ENCODE measurements at places on chromosomes 13 and 19.
A peak's percentile ranks its signal among the peaks of the same experiment; 100 is the strongest.

DNA sequence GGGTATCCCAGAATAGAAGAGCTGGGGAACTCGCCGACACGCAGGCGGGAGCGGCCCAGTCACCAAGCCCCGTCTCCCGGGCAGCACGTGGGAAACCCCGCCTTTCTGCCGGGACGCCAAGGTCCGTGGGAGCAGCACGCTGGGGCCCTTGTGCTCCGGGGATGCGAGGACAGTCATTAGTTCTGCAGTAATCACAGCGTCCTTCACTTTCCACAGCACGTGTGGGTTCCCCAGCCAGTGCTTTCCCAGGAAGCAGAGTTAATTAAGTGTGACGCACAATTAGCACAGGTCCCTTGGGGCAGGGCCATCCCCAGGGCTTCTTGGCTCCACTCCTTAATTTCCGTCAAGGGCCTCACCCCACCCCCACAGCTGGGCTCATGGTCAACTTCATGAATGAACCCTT lies 64.3 kb upstream of the C13orf46 start:
- DNase-seq, result no peak

DNA sequence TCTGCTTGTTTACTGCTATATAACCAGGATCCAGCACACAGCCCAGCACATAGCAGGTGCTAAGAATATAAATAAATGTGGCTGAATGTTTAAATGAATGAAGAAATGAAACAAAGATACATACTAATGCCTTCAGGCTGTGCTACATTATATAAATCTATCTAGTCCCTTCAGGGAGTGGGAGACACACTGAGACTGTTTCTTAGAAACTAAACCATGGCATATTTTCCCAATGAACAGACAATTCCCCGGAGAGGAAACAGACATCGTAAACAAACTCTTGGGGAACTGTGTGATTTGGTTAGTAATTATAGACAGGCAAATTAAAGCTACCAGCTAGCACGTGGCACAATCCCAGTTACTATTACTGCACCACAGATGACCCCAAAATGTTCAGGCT lies 9.7 kb upstream of the FEM1A start:
- no peak for DNase-seq

DNA sequence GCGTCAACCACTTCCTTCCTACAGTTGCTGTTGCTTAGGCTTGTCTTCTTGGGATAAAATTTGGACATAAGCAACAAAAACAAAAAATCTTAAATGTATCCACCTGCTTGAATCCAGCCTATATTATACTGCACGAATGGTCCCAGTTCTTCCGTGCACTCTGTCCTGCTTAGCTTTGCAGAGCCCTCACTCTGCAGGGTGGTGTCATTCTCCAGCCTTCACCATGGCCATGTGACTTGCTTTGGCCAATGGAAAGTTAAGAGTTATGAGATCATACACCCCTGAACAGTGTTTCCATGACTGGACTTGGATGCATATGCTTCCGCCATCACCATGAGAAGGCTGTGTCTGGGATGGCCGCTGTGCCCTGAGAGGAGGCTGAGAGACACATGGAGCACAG lies 27.4 kb upstream of the SACS start:
- DNase-seq, result no peak

GRCh38 chr19:44807162-44807561 lies 1.7 kb upstream of the BCAM start:
- no peak for DNase-seq

GRCh38 chr19:1867349-1867724 lies 4.0 kb upstream of the KLF16 start:
- no peak for DNase-seq

DNA sequence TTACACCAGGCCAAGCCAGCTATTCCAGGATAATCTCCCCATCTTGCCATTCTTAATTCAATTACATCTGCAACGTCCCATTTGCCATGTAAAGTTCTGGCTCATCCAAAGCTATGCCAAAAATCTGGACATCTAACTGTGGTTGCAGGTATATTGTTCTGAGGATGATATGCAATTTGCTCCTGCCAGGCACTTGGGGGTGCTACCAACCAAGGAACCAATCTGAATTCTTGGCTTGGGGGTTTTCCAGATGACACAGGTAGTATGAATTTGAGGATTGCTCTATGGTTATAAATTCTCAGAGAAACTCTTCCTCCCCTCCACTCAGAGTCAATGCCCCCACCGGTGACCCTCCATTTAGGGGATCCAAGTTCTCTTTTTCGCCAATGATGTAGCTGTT lies 33.0 kb downstream of the CRYL1 start:
- no peak for DNase-seq

- no peak for DNase-seq
Measured at GRCh38 chr13:24685314-24685713, 5.1 kb downstream of the ATP12A start.

DNA sequence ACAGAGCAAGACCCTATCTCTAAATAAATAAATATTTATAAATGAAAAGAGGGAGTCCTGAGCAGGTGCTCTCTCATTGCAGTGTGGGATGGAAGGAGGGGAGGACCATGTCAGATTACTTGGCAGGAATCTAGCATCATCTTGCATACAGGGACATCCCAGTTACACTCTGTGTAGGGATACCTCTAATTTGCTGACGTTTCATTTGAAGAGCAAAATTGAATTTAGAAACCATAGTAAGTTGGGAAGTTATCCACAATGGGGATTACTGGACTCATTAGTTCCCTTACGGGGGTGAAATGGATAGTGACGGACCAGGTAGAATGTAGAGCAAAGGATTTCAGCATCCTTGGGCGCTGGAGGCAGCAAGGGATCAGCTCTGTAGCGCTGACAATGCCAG lies 52.1 kb downstream of the ARHGEF18 start:
- DNase-seq, result no peak

DNA sequence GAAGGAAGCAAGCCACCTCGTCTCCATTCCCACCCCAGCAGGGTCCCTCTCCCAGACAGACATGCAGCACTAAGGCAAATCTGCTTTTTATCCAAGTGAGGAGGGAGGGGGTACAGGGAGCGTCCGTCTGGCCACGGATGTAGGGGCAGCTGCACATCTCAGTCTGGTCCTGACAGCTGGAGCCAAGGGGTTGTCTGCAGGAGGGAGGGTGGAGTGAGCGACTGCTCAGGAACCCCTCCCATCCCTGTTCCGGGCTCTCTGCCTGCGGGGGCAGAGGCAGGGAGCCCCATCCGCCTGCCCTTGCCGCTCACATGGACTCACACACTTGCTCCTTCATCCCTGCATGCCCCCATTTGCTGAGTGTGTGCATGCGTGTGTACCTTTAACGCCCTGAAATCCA lies 2.5 kb downstream of the TMEM190 start:
- no peak for DNase-seq

- no peak for DNase-seq
Measured at GRCh38 chr19:39001041-39001440, 25.5 kb upstream of the FBXO17 start.

DNA sequence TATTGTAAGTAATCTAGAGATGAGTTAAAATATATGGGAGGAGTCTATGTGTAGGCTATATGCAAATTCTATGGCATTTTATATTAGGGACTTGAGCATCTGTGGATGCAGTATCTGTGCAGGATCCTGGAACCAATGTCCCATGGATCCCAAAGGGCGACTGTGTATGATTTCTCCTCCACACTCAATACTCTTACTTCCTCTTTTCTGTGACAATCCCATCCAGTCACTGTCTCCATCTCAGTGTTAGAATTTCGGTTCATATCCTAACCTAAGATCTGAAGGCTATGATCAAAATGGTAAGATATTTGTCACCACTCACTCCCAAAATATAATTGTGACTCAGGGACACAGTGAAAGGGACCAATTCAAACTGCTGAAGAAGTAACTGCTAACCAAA lies 15.1 kb upstream of the ZNF599 start:
- DNase-seq, result no peak

DNA sequence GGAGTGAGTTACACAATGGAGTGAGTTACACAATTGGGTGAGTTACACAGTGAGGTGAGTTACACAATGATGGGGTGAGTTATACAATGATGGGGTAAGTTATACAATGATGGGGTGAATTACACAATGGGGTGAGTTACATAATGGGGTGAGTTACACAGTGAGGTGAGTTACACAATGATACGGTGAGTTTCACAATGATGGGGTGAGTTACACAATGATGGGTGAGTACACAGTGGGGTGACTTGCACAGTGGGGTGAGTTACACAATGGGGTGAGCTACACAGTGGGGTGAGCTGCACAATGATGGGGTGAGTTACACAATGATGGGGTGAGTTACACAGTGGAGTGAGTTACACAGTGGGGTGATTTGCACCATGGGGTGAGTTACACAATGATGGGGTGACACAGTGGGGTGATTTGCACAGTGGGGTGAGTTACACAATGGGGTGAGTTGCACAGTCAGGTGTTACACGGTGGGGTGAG lies 52.5 kb upstream of the GAS6 start:
- peak; percentile 75 for DNase-seq

DNA sequence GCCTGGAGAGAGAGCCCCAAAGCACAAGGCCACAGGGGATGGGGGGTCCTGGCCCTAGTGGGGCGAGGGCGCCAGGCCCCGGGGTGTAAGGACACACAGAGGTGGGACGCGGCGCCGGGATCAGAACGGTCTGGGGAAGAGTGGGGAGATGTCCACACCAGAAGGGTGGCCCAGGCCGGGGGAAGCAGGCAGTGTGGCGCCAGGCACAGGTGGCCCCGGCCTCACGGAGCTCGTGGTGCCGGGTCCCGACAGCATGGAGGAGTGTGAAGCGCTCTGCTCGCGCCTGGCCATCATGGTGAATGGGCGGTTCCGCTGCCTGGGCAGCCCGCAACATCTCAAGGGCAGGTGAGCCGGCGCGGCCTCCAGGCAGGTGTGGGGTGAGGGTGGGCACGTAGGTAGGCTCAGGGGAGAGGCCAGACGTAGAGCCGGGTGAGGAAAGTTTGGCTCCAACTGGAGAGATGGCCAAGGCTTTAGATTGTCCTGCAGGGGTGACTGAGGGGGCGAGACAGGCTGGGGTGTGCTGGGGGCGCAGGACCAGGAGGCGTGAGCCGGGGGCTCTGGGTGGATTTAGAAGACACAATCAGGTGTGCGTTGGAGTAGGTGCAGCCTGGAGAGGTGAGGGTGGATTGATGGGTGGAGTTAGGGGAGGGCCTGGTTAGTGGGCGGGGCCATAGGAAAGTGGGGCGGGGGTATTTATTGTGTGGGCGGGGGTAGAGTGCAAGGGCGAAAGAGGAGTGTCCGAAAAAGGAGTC lies 2.9 kb upstream of the ARHGAP45 start:
- no peak for DNase-seq

DNA sequence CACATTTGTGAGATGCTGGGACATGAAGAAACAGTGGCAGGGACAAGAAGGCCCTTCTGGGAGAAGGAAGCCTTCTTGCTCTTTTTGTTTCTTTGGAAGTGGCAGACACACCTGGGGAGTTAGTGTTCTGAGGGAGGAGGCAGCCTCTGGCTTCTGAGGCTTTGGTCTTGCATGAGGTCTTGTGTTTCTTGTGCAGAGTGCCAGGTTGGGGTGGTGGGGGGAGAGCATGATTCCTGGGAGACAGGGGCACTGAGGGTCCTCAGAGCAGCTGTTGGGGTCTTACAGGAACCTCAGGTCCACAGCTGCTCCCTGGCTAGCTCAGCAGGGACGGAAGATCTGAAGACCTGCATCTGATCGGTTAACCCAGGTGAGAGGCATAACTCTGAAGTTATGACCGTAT lies 167.5 kb upstream of the ZNF536 start:
- no peak for DNase-seq

DNA sequence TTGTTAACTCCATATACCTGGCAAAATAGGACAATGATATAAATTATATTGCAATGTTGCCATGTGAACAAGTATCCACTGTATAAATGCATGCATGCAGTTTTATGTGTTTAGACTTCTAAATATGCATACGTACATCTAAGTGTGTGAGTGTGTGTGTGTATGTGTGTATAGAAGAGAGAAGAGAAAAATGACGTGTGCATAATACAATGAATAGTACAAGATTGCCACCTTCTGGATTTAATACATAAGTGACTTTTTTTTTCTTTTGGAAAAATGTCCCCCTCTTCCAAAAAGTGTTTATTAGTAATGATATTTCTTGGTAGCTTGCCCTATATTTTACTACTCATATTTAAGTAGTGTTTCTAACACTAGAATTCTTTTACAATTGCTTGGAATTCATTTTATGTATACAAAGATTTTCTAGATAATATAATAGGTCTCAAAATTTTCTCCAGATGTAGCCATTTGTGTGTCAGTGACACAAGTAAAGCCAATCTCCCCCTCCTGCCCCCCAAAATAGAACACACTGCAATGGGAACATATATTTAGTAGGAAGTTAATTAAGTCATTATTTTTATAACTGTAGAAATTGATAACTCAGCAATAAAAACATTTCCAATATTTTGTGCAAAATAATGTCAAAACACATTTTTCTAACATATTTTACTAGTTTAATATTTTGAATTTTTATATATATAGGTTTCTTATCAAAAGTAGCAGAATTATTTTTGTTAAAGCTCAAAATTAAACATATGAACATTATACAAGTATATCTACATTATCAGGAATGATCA lies 783.3 kb upstream of the ATXN8OS start:
- peak; percentile 25 for DNase-seq

- DNase-seq, result peak; percentile 39
Measured at GRCh38 chr19:47322058-47322457, 9.9 kb upstream of the C5AR2 start.

- DNase-seq, result peak; percentile 92
Measured at GRCh38 chr19:41871573-41872383, 5.3 kb upstream of the CD79A start.

- DNase-seq, result no peak
Measured at GRCh38 chr19:30158067-30158892, 213.9 kb upstream of the ZNF536 start.

DNA sequence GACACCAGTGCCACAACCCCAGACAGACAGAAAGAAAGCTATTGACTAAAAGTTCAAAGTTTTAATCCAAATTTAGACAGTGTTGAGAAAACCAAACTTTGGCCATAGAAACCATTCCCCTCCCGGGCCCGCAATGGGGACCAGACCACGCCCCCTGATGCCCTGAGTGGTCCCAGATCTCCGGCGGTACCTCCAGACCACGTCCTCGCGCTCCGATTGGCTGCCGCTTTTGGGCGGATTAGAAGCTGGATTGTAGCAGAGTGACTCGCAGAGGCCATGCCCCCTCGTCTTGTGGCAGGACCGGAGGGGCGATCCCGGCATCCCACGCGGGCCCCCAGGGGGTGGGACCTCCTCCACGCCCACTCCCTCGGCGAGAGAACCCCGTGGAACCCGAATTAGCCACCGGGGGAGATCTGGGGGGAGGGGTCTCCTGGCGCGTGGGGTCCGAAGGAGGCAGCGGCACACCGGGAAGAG lies 797 bp upstream of the HSD17B14 start:
- DNase-seq, result no peak

DNA sequence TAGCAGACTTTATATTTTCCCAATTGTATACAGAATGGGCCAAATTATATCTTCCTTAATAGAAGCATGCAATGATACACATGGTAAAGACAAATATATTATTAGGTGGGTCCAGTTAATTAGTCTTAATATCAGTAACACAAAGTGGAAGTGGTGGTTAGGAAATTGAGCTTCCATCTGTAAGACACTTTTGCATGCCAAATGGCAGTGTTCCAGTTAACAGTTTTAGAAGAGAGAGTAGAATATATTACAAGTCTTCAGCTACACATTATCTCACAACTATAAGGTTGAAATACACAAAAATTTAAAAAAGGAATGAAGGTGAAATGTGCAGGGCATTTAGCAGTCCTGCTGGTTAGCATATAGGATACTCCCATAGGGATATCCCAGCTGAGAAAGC lies 536.5 kb downstream of the PCDH9 start:
- DNase-seq, result no peak

GRCh38 chr13:66781241-66781640 lies 448.9 kb downstream of the PCDH9 start:
- no peak for DNase-seq

GRCh38 chr13:75299246-75299645 lies 182.7 kb downstream of the TBC1D4 start:
- no peak for DNase-seq

GRCh38 chr13:44312834-44313551 lies 60.6 kb upstream of the SERP2 start:
- DNase-seq, result no peak

All from GF-D8 (cell line).